ENCODE measurements at places on chromosomes 7 and 10. TPM values are rescaled to one million over a fixed set of nuclear protein-coding genes. Genes with fewer than 3 reads are reported as not detected.

DNA sequence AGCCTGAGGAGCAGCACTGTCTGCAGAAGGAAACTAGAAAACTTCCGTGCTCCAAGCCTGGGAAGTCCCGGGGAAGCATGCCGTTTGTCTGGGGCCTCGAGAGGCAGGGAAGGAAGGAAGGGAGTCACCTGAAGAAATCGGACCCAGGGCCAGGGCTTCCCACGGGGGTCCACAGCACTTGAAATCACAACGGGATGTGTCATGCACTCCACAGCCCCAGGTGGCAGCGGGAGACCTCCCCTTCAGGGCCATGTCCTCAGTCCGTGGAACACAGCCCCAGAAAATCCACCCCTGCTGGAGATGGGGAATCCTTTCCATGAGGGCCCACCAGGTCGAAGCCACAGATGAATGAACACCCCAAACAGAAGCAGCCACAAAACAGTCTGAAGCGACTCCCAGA, 239.5 kb downstream of the MGMT start:
- DNase-seq, result no peak

DNA sequence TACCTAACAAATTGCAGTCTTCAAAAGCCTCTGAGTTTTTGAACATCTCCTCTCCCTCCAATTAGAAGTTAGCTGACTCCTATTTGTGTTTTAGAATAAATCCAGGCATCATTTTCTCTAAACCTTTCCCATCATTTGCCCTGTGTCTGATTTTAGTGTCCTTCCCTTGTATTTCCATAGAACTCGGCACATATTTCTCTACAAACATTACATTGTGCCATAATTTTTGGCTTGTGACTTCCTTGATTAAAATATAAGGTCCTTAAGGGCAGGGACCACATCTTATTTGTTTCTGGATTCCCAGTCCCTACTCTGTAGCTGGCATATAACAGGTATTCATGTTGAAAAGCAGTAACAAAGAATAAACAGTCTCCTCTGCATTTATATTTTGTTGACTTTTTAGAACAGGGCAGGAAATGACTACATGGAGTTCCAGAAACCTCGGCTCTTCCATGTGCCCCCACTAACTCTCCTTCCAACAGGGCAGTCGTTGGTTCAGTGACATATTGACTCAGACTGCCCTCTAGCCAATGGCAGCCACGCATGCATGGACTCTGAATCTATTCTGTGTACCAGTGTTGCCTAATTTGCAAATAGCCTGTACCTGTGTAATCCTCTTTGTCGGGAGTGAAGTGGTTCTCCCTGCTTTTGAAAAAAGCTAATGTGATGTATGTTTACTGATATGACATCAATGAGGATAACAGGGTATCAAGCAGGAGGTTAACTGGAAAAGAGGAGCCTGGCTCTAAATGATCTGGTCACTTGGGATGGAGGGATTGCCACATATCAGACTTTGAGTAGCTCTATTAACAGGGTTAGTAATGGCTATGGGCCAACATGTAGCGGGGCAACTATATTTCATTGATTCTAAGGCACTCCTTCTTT, 19.8 kb upstream of the CPN1 start:
- no peak for DNase-seq

DNA sequence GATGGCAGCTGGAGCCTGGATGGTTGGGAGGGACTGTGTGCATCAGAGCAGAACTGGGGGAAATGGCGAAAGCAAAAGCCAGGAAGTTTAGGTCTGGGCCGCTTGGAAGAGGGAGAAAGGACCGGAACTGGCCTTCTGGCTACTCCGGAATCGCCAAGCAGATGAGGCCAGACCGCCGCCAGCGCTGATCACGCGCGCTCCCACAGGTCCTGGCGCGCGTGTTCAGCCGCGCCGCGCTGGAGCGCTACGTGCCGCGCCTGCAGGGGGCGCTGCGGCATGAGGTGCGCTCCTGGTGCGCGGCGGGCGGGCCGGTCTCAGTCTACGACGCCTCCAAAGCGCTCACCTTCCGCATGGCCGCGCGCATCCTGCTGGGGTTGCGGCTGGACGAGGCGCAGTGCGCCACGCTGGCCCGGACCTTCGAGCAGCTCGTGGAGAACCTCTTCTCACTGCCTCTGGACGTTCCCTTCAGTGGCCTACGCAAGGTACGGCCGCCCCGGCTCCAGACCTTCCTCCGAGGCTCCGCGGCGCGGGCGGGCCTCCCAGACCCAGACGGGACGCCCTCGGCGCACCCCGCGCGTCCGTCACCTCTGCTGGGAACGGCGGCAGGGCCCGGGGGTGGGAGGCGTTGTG, 2.0 kb downstream of the CYP26C1 start:
- DNase-seq, result no peak

DNA sequence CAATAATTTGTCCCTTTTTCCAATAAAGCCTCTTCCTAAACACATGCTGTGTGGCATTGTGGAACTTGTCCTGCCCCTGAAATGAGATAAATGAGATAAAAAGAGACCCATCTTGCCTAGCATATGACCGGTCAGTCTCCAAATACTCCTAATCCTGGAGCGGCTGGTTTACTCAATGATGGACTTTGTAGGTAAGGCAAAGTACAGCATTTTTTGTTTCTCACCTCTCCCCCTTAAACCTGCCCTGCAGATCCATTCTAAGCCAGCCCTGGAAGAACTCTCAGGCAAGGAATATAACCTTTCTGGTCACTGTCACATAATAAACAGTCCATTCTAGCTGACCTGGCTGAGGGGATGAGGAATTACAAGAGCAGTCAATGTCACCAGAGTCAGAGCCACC, 110.7 kb downstream of the C1GALT1 start:
- no peak for DNase-seq

DNA sequence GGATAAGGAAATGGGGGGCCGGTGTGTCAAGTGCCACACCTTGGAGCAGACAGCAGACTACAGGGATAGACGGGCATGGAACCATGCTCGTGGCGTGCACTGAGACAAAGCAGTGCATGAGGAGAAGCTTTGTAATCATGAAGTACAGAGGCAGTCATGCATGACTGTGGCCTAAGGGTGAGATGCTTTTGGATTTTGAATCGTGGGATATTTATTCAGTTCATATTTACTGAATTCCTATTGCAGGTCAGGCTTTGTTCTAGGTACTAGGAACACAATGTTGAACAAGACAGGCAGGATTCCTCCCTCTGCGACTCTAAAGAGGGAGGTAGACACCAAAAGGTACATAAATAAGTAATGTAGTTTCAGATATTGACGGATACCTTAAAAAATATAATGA, 597.6 kb downstream of the PARD3 start:
- DNase-seq, result no peak

DNA sequence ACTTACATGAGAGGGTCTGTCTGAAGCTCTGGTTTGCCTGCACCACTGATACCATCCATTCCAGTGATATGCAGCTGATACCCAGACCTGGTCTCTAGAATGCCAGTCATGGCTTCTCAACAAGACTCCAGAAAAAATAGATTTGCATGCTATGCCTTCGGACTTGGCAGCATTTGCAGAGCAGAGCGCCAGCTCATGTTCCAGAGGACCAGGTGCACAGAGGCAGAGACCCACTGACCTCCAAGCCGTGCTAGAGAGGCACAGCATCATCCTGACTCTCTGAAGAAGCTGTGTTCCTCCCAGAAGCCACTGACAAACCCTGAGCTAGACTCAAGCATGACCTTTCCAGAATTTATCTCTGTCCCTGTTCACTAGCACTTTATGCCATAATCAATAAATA, 6.9 kb upstream of the PRKAG2 start:
- no peak for DNase-seq

DNA sequence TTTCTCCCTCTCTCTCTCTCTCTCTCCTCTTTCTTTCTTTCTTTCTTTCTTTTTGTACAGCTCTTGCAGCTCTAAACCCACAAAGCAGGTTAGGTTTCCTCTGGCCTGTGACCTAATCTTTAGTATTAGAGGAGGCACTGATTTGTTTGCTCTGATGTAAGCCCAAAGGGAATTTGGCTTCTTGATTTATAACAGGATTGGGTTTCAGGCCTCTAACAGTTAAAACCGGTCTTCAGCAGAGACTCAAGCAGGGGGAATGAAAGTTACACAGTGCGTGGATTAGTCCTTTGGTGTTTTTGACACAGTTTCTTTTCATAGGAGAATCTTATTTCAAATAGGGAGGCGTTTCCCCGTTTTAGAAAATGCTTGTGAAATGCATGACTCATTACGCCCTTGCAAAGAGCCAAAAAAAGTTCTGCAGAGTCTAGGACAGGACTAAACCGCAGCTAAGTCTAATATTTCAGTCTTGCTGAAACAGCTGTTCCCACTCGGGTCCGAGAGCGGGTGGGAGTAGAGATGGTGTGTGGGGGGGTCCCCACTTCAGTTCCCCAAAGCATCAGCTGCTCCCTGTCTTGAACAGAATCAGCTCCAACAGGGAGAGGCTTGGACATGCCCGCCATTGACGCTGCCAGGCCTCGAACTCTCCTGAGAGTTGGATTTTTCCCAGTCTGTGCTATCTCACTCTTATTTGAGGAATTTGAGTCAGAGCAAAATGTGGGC, 296.5 kb upstream of the PITRM1 start:
- DNase-seq, result no peak

DNA sequence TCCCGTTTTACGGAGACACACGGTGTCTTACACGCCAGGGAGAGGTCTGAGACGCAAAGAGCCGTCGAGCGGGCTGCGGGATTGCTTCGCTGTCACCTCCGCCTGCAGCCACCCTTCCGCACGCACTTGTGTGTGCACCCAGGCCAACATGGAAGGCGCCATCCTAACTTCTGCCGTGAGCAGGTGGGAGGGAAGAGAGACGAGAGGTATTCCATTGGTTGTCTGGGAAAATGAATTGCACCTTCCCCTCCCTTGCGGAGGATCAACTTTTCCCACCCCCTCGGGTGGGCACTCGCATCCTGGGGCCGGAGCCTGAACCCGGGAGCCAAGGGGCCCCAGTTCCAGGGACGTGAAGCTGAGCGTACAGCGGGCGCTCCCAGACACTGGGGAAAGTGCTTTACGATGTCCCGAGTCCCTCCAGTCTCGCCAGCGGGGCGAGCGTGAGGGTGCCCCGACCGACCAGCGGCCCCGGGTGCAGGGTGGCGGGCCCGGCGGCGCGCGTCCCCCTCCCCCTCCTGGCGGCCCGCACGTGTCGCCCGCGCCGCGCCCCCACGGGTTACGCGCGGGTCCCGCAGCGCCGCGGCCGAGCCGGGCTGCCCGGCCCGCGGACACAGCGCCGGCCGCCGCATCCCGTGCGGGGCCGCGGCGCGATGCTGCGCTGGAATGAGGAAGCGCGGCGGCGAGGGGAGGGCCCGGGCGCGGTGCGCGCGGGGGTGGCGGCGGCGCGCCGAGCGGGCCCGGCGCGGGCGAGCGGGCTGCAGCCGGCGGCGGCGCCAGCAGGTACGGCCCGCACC, 984 bp upstream of the IKZF1 start:
- DNase-seq, result no peak

CSGALNACT2 gene
- 9.9 TPM for polyA plus RNA-seq
